ENCODE measurements at places on chromosomes 4 and X.

DNA sequence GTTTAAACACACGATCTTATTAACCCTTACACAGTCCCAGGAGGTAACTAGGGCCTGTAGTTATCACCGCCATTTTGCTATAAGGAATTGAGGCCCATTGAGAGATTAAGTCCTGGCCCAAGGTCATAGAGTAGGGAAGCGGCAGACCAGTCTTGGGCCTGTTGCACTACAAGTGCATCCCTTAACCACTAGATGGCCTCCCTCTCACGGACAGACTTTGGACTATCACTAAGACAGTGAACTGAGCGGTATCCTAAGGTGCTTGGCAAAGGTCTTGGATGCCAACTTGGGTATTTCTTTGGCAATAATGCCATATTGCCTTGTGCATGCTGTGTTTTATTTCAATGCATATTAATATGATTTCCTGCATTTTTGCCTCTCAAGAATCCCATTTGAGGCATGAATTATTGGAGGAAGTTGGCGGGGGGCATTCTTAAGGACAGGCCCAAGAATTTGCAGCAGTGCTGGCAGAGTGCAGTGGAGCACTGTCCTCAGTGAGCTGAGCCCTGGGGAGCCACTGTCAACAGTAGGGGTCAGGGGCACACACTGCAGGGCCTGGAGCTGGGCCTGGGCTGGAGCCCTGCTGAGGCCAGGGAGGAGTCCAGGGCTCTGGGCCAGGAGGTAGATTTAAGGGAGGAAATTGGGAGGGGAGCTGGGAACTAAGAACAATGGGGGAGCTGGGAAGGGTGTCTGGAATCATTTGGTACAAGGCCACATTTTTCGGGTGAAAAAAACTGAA lies 147.4 kb downstream of the SMIM20 start:
- DNase-seq = peak; percentile 15

DNA sequence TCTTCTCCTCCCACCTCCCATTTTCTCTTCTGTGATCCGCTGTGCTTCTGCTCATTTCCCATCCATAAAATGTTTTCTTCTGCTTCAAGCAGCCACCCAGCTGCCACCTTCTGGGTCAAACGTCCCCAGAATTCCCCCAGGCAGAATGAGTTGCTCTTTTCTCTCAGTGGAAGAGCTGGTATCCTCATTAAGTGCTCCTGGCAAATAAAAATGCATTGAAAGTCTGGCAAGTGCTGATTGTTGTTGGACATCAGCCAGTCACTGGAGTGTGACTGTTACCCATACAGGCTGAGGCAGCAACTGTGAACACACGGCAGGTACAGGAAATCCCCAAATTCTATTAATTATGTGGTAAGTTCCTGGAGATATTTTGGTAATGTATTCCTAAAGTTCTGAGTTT lies 52.6 kb downstream of the LIMCH1 start:
- peak; percentile 23 for DNase-seq

DNA sequence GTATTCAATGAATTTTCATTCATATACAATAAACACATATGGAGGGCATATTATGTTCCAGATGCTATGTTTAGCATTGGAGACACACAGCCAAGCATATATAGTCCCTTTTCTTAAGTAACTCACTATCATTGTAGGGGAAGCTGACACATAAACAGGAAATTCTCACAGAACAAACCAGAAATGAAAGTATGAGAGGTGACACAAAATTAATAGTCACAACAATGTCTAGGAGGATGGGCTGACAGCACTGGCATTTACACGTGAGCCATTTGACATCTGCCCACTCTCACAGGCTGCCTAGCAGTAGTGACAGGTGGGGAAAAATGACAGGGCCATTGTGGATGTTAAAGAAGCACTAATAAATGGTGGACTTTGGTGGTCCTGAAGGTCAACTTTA lies 2.6 kb upstream of the CNOT6L start:
- DNase-seq = no peak

DNA sequence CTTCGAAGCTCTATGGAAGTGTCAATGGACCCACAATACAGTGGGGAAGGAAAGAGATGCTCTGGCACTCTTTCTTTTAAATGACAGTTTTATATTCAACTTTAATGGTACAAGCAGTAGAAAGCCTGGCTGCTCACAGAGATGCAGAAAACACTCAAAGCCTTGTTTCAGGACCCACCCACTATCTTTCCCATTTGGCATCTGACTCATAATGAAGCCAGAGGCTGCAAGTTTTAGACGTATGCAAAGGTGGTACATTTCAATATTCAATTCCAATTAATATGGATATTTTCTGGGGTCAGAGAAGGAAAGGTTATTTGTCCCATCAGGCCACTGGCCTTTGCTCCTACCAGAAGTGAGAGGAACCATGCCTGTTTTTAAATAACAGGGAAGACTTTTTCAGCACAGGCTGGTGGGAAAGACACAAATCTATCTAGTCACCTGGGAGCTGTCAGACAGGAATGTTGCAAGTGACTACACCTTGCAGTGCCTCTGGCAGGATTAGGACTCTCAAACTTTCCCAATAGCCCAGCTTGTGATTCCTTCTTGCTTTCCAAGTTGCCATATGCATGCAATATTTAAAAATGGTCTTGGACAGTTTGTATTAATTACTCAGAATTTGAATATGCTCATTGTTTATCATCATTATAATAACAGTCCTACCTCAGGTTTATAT lies 70.0 kb upstream of the RAB40AL start:
- no peak for DNase-seq

DNA sequence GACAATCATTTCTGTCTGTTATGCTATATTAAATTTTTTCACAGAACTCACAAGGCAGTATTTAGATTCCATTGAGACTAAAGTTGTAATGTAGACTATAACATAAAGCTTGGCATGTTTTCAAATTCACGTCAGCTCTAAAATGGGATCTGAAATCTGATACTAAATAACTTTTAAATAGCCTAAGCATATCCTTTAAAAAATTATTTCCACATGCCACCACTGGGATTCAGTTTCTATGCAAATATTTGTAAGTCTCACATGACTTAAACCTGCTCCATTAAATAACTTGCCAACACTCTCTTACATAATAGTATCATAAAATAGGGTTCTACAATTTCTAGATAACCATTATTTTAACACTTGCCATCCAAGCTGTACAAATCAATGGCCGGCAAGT lies 32.4 kb downstream of the KLHL8 start:
- no peak for DNase-seq

DNA sequence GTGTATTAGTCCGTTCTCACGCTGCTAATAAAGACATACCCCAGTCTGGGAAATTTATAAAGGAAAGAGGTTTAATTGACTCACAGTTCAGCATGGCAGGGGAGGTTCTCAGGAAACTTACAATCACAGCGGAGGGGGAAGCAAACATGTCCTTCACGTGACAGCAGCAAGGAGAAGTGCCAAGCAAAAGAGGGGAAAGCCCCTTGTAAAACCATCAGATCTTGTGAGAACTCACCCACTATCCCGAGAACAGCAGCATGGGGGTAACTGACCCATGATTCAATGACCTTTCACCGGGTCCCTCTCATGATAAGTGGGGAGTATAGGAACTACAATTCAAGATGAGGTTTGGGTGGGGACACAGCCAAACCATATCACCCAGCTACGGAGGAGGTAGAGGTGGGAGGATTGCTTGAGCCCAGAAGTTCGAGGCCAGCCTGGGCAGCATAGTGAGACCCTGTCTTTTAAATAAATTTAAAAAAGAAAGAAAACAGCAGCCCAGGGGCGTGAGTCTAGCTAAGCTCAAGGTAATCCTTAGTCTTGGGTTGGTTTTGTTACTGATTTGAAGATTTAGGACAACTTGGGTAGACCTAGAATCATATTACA lies 46.4 kb upstream of the TMEM131L start:
- no peak for DNase-seq

- no peak for DNase-seq
Measured at GRCh38 chrX:4588893-4589292, 875.4 kb upstream of the PRKX start.

DNA sequence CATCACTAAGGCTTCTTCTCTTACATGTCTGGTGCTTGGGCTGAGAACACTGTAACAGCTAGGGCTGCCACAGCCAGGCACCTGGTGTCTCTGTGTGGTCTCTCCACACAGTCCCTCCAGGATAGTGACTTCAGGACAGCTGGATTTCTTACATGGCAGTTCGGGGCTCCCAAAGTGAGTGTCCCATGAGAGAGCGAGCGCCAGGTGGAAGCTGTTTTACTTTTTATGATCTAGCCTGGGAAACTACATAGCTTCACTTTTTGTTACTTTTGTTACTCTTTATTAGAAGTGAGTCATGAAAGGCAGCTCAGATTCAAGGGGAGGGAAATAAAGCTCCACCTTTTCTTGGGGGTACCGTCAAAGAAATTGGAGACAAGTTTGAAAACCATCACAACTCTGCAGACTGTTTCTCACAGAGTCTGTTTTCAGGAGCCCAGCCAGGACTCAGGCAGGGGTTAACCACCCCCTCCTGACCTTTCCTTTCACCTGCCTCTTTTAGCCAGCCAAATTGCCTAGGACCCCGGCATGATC lies 373.0 kb downstream of the MID1IP1 start:
- DNase-seq = no peak

DNA sequence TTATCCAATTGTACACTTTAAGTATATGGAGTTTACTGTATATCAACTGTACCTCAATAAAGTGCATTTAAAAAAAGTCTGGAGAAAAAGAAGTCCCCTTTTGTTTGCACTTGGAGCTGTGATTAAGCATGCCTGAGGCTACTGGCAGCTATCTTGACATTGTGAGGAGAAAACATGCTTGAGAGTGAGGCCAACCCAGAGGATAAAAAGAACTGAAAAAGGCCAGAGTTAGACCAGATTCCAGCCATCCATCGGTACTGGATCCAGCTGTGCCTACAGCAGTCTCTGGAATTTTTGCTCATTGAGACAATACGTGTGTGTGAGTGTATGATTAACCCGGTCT lies 57.4 kb downstream of the LGI2 start:
- no peak for DNase-seq

GRCh38 chr4:164894702-164895101 lies 17.7 kb downstream of the APELA start:
- DNase-seq = no peak

DNA sequence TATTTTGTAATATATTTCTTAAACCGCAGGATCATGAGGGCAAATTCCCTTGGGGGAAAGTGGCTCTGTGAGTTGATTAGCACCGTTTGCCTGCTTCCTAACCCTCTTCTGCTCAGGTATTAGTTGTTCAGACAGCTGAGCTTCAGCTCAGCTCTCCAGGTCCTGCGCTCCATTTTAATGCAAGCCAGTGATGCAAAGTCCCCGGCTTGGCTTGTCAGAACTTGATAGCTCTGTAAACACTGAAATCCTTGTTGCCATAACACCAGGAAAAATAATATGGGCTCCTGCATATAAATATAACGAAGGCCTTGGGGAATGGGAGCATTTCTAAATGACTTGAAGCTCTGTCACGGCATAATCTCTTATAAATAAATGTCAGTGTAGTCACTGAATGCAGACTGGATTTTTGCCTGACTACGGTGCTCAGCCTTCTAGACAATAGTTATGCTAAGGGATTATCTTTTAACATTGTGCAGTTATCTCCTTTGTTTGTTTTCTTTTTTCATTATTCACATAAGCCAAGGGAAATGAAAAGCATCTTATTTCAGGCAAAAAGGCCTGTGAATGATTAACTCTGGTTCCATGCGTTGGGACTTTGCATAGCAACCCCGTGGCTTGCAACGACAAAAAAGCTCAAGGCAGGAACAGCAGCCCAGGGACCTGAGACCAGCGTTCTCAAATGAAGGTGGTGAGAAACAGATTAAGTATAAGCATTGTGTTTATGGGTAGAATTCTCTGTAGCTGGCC lies 253.2 kb downstream of the SPRY1 start:
- DNase-seq = peak; percentile 56

- no peak for DNase-seq
Measured at GRCh38 chr4:1038948-1039492, 27.6 kb downstream of the FGFRL1 start.

DNA sequence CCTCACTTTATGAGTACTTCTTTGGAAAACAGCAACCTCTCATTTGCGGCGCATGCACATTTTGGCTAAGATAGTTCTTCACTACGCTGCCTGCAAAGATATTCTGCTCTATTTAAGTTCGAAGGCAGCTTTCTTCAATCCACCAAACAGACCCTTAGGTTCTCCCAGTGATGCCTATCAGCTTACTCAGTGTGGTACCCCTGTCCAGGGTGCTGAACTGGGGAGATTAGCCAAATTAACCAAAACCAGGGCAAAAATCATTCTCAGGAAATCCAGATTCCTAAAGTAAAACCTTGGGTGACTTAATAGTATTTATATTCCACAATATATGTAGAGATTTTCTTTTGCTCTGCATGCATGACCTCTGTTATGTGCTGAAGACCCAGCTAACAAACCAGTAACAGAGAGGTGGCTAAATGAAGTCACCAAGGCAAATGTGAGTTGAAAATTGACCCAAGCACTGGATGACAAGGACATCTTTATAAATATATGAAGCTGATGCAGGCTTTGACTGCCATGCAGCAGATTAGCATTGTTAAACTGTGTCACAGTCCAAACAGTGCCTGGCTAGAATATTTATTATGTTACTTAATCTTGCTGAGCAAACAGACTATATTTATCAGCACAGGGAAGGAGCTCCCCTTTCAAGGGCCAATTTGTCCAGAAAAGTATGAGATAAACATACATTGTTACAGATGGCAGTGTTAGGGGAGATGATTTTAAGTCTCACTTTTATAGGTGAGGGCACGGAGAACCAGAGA lies 418.2 kb downstream of the STIM2 start:
- DNase-seq = no peak

- DNase-seq = no peak
Measured at GRCh38 chrX:38175139-38175538, 45.5 kb downstream of the SRPX start.

GRCh38 chr4:16351161-16351560 lies 124.9 kb upstream of the TAPT1 start:
- no peak for DNase-seq

- DNase-seq = no peak
Measured at GRCh38 chr4:127648061-127648460, 15.3 kb downstream of the INTU start.

DNA sequence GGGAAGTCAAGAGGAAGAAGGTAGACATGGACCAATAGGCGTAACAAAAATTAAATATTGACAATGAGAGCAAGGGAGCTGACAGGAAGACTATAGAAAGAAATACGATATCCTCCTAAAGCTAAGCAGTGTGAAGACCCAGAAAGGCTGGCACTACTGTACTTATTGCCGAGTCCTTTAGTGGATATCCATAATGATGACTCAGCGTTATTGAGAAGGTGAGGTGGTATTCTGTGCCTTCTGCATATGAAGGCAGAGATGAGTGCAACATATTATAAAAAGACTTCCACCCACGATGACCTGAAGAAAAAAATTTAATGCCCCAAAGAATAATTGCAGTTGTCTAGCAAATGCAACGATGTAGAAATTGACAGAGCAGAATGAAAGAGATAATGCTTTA lies 13.0 kb upstream of the MCF2 start:
- DNase-seq = no peak

- DNase-seq = no peak
Measured at GRCh38 chr4:48899950-48900349, 6.6 kb downstream of the OCIAD2 start.

GRCh38 chr4:26321373-26322221 lies 783 bp downstream of the RBPJ start:
- DNase-seq = no peak

- no peak for DNase-seq
Measured at GRCh38 chr4:89356086-89356485, 48.5 kb upstream of the GPRIN3 start.

GRCh38 chr4:4783847-4784246 lies 75.6 kb upstream of the MSX1 start:
- no peak for DNase-seq

- no peak for DNase-seq
Measured at GRCh38 chr4:131091896-131092295, 1995.9 kb downstream of the C4orf33 start.
